ENCODE measurements at places on chromosomes 11 and 22.
A peak's percentile ranks its signal among the peaks of the same experiment; 100 is the strongest.

DNA sequence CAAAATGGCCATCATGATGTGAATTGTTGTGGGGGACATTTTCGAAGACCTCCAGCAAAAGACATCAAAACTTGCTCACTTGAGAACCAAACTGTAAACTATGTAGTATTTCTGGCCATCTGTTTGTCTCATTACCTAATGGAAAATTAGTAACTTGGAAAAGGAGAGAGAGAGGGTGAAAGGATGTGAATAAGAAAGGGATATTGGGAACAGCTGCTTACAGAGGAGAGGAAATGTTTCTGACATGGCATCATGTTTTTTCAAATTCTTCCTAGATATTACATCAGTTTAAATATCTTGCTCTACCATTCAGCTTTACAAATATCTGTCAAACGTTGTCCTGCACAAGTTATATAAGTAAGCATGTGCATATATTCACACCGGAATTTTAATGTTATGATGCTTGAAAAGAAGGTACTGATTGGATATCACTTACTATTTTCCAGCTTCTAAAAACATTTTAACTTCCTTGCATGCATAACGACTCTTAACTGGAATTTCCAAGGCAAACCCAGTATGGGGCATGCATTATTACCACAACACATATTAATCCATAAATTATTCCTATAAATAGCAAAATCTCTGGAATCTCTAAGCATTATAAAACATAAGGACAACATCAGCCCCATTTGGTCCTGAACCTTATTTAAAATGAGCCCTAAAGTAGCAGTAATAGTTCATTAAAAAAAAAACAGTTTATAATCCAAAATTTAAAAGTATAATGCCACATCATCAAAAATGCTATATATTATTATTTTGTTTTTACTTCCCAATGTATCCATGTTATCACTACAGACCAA lies 20.0 kb downstream of the GUCY1A2 start:
- DNase-seq: no peak

DNA sequence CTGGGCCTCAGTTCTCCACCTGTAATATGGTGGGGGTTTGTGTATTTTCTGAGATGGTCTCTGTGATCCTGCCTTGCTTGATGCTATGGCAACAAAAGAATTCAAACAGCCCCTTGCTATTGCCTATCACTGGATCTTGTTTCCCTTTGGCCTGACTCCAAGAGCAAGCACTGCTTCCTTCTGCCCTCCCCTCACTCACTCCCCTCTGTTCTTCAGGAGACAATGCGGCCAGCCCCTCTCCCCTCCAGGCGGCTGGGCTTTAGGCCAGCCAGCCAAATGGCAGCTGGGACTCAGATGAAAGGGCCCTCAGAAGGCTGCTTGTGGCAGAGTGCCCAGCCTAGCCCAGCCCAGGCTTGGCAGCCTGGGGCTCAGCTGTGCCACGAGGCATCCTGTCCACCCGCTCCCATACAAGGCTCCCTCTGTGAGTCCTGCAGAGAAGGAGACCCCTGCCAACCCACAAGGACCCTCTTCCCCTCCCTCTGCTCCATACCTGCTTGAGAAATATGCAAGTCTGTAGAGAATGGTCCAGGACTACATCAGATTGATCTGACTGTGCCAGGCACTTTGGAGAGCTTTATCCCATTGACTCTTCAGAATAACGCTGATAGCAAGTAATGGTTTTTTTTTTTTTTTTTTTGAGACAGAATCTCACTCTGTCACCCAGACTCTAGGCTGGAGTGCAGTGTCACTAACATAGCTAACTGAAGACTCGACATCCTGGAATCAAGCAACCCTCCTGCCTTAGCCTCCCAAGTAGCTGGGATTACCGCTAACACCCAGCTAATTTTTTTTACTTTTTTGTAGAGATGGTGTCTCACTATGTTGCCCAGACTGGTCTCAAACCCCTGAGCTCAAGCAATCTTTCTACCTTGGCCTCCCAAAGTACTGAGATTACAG lies 7.6 kb upstream of the KCTD14 start:
- DNase-seq: no peak

DNA sequence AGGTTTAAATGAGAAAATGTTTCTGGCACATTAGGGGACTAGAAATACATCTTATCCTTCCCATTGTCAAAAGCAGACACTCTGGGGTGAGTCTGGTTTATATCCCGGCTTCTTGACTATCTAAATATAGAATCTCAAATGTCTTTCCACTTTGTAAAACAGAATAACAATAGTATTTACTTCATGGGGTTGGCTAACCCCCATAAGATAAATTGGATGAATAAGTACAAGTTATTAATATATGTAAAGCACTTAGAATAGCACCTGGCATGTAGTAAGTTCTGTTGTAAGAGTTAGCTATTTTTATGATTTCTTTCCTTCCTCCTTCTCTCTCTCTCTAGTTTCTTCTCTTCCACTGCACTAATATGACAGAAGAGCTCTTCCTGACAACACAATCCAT lies 499.1 kb downstream of the INSC start:
- DNase-seq: no peak

DNA sequence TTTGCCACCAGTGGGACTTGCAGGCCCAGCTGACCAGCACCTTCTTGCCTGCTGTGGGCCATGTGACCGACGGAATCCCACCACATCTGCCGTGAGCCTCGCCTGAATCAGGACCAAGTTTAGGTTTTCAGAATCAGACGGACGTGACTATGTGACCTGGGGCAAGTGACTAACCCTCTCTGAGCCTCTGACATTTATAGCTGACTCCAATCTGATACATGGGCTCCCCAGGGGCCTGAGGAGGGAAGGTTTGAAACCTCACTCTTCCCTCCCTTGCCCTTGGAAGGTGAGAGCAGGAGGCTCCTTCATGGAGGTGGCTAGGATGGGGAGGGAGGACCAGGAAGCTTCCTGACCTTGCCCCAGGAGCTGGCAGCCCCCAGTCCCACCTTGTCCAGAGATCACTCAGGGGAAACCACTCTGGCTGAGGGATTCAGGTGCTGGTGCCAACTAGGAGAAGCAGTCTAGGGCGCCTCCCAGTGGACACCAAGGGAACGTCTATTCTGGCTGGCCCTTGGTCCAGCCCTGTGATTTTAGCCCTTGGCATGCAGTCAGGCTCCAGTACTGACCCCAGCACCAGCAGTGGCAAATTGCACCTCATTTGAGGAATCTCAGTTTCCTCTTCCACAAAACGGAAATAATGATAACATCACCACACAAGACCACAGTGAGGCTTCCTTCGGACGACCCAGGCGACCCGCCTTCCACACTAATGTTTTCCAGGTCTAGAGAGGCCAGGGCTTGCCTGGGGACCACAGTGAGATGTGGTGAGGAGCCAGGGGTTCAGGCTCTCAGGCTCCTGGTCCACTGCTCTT lies 47.2 kb upstream of the SYT7 start:
- no peak for DNase-seq

- DNase-seq: no peak
Measured at GRCh38 chr11:134500621-134501020, 88.6 kb upstream of the B3GAT1 start.

DNA sequence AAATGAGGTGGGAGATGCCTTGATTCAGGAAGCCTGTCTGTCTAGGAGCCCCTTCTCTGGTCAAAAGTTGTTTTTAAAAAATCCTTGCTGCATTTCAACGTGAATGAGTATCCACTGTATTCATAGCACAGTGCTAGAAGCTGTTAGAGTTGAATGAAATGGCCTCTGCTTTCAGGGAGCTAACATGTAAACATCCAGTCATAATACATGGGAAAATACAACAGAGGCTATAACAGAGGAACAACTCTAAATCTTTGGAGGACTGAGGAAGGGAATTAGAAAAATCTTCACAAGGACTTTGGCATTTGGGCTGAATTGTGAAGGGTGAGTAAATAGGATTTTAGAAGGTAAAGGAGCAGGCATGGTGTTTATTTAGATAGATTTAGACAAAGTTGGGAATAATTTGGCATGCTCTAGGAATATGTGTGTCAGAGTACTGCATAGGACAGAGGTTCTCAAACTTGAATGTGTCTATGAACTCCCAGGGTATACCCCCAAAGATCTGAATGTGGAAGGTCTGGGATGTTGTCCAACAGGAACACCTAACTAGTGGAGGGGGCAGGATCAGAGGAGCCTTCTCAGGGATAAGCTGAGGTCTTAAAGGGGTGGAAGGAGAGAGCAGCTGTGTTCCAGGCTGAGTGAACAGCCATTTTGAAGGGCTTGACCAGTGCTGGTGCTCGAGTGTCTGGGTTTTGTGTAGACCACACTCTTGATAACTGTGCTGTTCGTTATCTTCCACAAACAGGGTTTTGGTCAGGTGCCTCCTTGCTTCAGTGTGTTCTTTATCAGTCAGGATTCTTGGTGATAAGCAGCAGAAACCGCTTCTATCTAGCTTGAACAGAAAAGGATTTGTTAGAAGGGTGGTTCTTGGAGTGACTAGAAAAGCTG lies 12.7 kb downstream of the SREBF2 start:
- no peak for DNase-seq

- DNase-seq: no peak
Measured at GRCh38 chr11:125214601-125215565, 50.3 kb downstream of the PKNOX2 start.

- no peak for DNase-seq
Measured at GRCh38 chr11:104547996-104548661, 350.1 kb downstream of the CASP12 start.

DNA sequence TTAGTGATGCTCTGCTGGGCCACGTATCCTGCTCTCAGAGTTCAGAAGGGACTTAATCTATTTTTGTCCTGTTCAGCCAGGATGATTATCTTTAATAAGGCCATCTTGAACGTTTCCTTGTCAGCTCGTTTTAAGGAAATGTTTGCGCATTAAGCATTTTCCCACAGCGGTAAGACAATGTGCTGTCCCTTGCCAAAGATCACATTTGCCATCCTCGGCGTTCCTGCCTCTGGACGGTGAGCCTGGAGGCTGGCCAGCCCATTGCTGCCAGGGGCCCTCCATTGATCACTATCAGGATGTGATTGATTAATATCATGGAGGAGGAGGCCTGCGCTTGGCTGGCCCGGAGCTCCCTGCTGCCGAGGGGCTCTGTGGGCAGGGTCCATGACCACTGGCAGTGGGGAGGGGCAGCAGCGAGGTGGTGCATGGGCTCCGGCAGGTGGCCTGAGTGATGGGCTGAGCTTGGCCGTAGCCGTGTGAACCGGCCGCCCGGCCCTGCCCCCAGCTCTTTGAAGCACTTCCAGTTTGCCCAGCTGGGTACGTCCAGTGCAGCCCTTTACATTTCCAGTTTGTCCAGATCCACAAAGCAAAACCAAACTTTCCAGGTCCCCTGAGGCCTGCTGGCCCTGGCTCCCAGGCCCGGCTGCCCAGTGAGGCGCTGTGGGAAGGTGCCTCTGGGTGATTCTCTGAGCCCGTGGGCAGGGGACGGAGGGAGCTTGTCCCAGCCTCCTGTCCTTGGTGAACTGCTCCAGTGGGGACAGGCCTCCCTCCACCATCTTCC lies 49.5 kb upstream of the SMIM38 start:
- no peak for DNase-seq

- DNase-seq: no peak
Measured at GRCh38 chr11:119446434-119446833, 23.5 kb upstream of the THY1 start.

DNA sequence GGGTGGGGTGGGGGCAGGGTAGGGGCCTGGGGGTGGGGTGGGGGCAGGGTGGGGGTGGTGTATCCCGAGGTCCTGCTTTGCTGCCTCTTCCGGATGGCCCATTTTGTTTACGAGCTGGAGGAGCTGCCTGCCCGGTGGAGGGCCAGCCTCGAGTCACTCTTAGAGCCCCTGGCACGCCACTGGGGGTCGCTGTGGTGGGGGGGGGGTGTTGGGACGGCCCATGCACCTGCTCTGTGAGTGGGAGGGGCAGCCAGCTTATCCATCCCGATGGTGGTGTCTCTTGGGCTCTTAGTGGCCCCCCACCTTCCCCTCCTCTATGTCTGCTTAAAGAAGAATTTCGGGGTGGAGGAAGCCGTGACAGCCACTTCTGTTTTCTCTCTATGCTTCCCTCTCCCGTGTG lies 24.6 kb downstream of the MRGPRD start:
- no peak for DNase-seq

DNA sequence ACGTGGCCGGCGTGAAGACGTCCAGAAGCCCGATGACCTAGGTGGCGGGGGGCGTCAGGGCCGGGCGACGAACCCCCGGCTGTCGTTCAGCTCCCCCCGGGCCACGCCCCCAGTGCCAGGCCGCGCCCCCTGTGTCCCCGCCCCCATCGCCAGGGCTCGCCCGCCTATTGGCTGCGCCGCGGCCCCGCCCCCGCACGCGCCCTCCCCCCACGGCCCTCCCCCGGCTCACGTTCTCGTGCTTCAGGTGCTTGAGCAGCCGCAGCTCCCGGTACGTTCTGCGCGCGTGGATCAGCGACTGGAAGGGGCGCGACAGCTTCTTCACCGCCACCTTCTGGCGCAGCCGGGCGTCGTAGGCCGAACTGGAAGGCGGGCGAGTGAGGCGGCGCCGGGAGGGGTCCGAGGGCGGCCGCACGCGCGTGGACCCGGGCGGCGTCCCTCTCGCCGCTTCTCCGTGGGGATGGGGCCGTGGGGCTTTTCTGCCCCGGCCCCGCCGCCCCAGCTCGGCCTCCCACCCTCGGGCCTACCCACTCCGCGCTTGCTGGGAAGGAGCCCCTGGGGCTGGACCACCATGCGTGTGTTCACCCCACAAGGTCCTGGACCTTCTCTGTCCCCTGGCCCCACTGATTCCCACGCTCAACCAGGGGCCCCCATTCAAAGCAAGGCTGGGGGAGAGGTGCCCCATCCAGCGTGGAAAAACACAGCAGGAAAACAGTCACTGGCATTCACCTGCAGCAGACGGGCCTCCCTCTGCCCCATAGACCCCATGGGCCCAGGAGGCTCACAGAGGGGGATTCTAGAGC lies 2.4 kb downstream of the MAPK11 start:
- DNase-seq: peak; percentile 34

DNA sequence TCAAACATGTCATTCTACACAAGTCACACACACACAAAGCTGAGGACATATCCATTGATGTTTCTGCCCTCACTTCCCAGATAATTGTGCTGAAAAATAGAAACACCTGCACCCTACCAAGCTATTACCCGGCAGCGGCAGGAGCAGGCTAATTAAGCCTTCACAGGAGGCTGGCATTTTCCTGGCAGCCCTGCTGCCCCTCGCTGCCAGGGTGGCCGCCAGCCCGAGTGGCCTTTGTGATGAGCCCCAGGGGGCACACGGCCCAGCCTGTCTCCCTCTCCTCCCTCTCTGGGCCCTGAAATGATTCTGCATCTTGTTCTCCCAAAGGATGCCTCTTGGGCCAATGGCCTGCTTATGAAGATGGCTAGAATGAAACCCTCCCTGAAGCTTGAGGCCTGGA lies 76.2 kb upstream of the TP53I11 start:
- DNase-seq: no peak

- DNase-seq: no peak
Measured at GRCh38 chr11:116356451-116356850, 416.3 kb downstream of the BUD13 start.

DNA sequence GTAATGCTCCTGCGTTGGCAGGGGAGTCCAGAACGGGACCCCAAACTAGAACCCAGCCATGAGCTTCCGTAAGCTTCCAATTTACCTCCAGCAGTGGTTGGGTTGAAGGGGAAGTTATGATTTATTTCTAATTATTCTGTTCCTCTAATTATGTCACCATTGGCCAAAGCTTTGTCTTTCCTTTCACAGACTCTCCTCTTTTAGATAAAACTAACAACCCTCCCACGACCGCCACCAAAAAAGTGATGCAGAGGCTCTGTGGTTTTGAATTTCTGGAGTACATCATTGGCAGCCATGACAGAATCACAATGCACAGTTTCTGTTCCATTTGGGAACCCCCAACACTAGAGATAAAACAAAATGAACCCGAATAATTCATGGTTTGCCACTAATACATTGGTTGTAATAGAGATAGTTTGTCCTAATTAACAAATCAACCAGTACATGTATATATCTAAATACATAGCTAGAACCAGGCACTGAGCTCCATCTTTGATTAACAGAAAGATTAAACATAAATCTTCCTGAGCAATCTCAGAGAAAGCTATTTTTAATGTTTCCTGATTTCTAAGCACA lies 64.3 kb downstream of the ETS1 start:
- no peak for DNase-seq
